ENCODE measurements at places on chromosomes 5 and 9.

DNA sequence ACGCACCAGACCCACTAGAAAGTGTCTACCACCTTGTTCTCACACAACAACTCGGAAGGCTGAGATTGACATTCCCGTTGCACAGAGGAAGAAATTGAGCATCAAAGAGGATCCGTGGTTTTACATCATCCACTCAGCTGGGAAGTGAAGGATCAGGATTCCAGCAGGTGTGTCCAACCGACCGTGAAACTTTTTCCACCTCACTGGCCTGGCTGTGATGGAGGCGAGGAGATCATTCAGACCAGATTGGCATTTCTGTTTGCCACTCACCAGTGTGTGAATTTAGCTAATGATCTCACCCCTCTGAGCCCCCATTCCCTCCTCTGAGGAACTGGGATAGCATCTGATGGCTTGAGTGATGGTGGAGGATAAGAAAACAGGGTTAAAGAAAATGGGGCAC, 46.7 kb upstream of the CPLX2 start:
- DNase-seq, result no peak

DNA sequence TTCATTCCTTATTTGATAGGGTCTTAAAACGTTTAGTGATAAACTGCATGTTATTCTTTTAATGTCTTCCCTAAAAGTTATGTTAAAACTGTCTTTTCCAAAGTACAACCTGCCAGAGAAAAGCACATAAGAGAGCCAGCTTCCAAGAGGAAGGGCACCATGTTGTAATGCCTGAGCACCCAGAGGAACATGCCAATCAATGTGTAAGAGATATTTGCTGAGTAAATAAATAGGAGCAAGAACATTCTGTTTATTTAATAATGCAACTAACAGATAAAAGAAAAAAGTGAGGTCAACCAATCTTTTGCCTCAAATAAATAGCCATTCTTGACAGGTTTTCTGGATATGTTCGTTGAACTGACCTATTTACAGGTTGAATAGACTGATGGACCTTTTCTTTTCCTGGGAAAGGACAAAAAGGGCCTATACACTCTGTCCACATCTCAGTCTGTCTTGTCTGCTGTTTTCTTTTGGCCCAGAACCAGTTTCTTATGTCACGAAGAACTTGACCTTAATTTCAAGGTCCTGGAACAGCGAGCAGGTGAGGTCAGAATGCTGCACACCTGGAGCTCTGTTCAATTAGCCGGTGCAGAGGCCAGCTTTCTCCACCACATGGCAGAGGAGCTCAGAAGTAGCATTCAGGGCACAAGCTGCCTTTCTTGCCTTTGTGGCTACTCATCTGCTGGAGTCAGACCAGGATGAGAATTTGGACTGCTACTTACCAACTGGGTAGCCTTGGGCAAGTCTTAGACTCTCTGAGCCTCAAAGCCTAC, 77.7 kb downstream of the PLCXD3 start:
- no peak for DNase-seq

- DNase-seq, result no peak
These were observed 13.2 kb upstream of the LVRN start for GRCh38 chr5:115949096-115949495.

DNA sequence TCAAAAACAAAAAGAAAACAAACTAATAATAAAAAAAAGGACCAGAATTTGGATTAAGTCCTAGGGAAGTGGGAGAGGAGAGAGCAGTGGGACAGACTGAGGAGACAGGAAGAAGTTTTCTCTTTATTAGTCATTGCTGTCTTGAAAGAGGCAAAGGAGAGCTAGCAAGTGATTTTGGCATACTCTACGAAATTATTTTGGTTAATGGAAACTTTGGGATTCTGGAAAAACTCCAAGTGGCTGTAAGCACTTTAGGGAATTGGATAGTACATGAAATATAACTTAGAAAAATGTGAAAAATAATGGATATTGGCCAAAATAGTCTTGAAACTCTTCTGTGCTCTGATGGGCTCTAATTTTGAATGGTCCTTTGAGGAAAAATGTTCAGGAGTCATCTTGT, 1641.8 kb upstream of the WWC1 start:
- peak; percentile 26 for DNase-seq

DNA sequence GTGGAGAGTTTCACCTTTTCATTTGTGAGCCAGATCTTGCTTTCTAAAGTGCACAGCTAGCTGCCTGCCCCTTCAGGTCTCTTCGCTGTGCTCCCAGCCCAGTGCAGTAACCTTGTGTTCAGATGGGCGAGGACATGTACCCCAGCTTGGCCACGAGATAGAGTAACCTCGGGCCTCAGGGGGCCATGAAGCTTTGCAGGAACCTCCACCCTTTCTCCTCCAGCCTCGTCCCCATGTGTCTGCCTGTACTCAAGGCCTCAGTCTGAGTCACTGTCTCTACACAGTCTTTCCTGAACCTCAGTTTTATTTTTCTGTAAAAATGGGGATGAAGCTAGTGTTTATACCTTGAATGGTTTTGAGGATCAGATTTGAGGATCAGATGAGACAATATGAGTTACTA, 37.9 kb downstream of the ERGIC1 start:
- no peak for DNase-seq

- DNase-seq, result no peak
These were observed 10.8 kb upstream of the ADRB2 start for GRCh38 chr5:148815578-148815977.

Measured in fibroblast of skin of left biceps (primary cell).